Stromal cell of bone marrow (primary cell): ENCODE measurements at places on chromosomes 7 and 10.

- no peak for DNase-seq
Measured at GRCh38 chr7:155706376-155706775, 61.9 kb downstream of the RBM33 start.

GRCh38 chr7:100683659-100684533, 10.2 kb downstream of the GIGYF1 start:
- no peak for DNase-seq

- no peak for DNase-seq
Measured at GRCh38 chr7:44145969-44146911, 5.1 kb upstream of the MYL7 start.

GRCh38 chr10:43218206-43218950, 48.5 kb downstream of the RASGEF1A start:
- DNase-seq = peak; percentile 16

DNA sequence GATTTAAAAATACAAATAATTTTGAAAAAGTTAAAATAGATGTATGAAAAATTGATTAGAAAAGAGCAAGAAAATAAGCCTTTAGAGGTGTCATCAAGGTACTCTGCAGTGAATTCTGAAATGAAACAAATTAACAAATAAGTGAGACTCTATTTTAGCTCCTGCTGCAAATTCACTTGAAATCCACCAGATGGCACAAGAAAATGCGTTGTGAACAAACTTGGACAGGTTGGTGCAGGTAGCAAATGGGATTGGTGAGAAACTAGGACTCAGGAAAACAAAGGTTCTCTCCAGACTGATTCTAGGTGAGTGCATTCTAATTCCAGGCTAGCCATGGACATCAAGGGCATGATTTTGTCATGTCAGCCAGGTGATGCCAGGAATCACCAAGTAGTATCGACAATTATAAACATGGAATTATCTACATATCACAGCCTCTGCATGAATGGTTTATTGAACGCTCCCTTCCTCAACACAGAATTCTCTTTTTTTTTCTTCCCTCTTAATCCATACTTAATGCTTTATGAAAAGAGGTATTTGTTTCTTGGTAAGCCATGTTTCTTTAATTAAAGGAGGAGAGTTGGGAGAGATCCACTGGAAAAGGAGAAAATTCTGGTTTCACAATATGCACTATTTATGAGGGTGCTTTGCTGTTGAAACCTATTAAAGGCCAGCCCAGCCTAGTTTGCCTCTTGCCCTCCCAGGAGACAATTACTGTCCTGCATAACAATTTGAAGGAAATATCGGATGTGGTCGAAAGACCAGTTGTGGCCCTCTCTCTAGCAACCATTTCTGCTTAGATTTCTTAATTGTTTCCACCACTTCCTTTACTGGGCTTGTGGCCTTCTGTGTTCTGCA, 118.1 kb downstream of the ZNF365 start:
- DNase-seq = peak; percentile 28

- DNase-seq = no peak
Measured at GRCh38 chr10:126230587-126230986, 157.7 kb downstream of the ADAM12 start.

GRCh38 chr7:154791611-154792010, 211.3 kb downstream of the PAXIP1 start:
- no peak for DNase-seq

GRCh38 chr7:2583798-2584580, 25.2 kb downstream of the IQCE start:
- no peak for DNase-seq
